ENCODE measurements at places on chromosomes 4 and X. TPM values are rescaled to one million over a fixed set of nuclear protein-coding genes. Genes with fewer than 3 reads are reported as not detected.

- H3K4me1 ChIP-seq = no peaks in the 10 kb centered on the region
- no peak overlapping the region for H3K4me3 ChIP-seq
- no peaks in the 10 kb centered on the region for H3K27me3 ChIP-seq
- no peak overlapping the region for H3K27ac ChIP-seq
These were observed 1124.0 kb upstream of the TENM3 start for GRCh38 chr4:181119186-181119585.

DNA sequence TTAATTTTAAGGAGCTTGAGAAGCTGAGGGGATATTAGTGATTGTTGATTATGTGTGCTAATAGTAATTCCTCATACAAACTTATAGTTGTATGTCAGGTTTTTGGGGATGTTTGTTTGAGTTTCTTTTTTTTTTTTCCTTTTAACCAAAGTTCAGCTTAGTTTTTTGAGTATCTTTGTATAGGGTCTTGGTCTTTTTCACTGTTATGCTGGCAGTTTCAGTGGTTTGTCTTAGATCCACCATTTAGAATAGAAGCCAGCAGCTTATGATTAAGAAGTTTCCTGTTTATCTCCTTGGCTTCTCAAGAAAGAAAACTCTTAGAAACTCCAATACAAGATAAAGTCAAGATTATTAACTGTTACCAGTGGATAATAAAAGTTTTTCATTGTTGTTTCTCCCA is 16.1 kb downstream of the CPEB2 start:
- no peaks in the 10 kb centered on the region for H3K4me1 ChIP-seq
- peaks cover 34% of the 10 kb centered on the region for H3K36me3 ChIP-seq
- H3K27me3 ChIP-seq = no peaks in the 10 kb centered on the region
- DNase-seq = no peak
- no peak overlapping the region for H3K4me3 ChIP-seq
- no peak overlapping the region for H3K27ac ChIP-seq

DNA sequence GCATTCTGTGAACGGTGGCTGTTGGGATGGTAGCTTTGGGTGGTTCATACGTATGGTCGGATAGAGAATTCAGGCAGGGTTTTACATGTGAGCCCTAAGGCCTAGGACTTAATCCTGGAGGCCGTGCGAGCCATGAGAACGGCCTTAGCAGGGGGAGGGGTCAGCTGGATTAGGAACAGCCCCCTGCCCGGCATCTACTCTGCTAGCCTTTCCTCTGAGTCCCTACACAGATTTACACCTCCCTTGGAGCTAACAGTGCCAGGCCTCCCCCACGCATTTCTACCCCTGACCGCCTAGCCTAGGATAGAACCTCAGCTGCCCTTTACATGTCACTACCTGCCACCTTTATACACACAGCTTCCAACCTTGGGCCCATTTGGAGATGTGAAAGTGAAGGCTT is 7.1 kb downstream of the PRAF2 start:
- H3K27me3 ChIP-seq = no peaks in the 10 kb centered on the region
- no peak for DNase-seq
- no peaks in the 10 kb centered on the region for H3K4me1 ChIP-seq
- H3K4me3 ChIP-seq = no peak overlapping the region
- no peak overlapping the region for H3K27ac ChIP-seq

- H3K4me3 ChIP-seq = no peak overlapping the region
- no peak overlapping the region for H3K27ac ChIP-seq
- H3K36me3 ChIP-seq = no peaks in the 10 kb centered on the region
These were observed 345.1 kb upstream of the PITX2 start for GRCh38 chr4:110967936-110968335.

FGF13 gene
- not detected for total RNA-seq

TRIM61 gene
- total RNA-seq = 1.1 TPM

SGMS2 gene
- 0.54 TPM for total RNA-seq

All from natural killer cell (primary cell).